Lower leg skin (tissue), 4 donors: ENCODE measurements at places on chromosomes 4 and X.
A peak's percentile ranks its signal among the peaks of the same experiment; 100 is the strongest.

GRCh38 chr4:8053688-8054449 is 104.7 kb downstream of the ABLIM2 start:
- no peak for DNase-seq

DNA sequence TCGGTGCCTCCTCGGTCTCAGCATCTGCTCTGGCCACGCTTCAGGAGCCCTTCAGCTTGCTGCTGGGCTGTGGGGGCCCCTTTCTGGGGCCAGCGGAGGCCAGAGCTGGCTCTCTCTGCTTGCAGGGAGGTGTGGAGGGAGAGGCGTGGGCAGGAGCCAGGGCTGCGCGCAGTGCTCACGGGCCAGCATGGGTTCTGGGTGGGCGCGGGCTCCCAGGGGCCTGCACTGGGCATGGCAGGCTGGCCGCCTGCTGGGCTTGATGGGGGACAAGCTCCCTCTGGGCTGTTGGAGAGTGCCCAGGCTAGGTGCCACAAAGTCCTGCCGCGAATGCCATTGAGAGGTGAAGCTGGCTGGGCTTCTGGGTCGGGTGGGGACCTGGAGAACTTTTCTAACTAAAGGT is 57.3 kb upstream of the AGA start:
- DNase-seq, result no peak

DNA sequence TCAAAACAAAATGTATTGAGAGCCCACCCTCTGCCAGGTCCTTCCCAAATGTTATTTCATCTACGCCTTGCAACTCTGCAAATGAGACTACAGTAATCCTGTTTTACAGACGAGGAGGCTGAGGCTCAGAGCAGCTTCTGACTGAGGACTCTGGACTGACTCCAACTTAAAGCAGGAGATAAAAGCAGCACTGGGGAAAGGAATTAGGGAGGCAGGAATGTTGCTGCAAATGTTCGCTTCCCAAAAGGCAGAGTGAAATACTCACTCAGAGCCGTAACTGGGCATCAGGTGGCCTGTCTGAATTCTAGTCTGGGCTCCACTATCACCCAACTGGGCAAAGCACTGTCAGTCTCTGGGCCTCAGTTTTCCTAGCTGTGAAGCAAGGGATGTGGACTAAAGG is 94.7 kb upstream of the SRD5A3 start:
- DNase-seq, result no peak

GRCh38 chrX:73834219-73834618 is 271.2 kb downstream of the CHIC1 start:
- no peak for DNase-seq

GRCh38 chr4:126446917-126447316 is 1132.2 kb downstream of the FAT4 start:
- no peak for DNase-seq

DNA sequence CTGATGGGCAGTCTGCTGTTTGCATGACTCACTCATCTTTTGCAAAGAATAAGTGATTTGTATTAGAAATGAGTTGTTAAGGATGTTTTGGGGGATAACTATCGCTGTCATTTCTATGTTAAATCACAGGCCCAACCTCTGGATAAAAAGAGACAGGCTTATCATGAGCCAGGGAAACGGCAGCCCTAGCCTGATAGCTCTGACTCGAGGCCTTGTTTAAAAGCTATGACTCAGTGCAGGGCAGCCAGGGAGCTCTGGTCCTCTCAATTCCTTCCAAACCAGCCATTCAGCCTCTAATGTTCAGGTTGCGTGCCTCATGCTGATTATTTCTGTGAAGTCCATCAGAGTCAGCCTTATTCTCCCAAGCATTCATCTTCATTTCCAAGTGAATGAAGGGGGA is 305.9 kb upstream of the HAND2 start:
- DNase-seq, result no peak

DNA sequence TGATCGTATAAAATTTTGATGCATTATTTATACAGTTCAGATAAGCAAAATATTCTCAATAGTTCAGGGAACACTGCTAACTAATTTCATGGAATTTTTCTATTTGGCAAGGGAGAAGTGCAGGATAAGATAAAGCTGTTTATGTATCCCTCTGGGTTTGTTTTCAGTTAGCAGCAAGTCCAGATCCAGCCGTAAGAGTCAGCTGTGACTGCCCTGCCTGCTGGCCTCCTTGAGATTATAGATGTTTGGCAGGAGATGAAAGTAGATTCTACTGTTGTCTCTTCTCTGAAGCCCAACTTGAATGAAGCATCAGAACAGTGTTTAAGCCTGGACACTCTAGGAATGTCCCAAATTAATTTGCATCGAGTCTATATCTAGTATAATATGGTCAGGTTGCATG is 29.5 kb downstream of the ANTXR2 start:
- no peak for DNase-seq

DNA sequence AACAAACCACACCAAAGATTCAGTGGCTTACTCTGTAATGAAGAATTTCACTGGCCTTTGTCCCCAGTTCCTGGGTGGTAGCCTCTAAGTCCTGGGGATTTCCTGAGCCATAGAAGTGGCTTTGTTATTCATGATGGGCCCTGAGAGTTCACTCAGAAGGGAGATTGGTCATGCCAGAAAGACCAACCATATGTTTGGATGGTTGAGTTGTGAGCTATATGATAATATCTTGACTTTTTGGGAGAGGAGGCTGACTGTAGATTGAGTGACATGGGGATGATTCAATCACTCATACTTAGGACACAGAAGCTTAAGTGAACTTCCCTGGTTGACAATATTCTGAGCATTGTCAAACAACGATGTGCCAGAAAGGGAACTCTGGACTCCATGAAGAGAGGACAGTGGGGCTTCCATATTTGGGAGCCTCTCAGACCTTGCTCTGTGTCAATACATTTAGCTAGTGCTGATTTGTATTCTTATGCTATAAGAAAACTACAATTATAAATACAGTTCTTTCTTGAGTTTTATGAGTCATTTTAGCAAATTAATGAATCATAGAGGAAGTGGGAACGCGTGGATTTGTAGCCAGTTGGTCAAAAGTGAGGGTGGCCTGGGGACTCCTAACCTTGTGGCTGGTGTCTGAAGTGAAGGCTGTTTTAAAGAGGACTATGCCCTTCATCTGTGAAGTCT is 392.0 kb downstream of the GBA3 start:
- DNase-seq, result no peak

DNA sequence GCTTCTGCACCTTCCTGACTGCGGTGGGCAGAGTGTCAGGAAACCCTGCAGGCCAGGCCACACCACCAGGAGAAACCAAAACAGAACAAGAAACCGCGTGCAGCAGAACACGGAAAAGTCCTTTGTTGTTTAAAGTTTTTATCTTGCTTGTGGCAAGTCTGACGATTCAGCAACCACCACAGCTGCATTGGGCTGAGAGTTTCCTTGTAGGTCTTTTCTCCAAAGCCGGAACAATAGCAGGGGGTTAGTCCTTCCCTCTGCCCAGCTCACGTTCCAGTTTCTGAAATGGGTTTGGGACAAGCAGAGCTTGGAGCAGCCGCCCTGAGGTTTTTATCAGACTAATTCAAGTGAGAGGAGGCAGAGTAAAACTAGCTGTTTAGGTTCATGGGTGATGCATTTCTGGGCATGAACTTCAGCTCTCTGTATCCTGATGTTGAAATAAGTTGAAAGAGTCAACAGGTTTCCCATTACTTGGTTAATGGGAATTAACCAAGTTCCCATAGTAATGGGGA is 216.9 kb downstream of the PTTG2 start:
- DNase-seq, result no peak

DNA sequence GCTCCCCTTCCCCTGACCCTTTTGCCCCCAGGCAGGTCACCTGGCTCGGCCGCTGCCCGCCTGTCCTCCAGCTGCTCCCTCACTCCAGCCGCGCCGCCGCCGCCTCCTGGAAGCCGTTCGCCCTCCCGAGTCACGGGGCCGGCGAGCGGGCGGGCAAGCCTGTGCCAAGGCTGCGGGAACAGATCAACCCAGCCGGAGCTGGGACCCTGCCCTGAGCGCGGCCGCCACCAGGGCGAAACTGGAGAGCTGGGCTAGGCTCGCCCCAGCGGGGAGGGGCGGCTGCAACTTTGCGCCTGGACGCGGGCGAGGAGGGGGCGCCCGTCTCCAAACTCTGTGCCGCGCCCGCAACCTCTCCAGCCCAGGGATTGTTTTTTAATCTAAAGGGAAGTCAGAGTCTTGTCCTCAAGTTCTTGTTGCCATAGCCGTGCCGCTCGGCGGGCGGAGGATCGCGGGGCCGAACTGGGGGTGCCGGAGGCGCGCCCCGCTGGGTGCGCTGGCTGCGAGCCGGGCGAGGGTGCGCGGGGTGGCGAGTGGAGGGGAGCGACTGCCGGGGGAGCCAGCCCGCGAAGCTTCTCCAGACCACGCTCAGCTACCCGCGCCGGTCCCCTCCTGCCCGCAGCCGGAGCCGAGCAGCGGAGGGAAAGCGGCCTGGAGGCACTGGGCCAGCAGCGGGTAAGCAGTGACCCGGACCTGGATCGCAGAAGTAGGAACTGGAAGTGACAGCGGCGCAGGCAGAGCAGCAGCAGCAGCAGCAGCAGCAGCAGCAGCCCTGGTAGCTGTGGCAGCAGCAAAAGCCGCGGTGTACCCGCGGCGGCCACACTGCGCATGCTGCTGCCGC is 13.4 kb downstream of the ARHGEF6 start:
- DNase-seq, result peak; percentile 31

DNA sequence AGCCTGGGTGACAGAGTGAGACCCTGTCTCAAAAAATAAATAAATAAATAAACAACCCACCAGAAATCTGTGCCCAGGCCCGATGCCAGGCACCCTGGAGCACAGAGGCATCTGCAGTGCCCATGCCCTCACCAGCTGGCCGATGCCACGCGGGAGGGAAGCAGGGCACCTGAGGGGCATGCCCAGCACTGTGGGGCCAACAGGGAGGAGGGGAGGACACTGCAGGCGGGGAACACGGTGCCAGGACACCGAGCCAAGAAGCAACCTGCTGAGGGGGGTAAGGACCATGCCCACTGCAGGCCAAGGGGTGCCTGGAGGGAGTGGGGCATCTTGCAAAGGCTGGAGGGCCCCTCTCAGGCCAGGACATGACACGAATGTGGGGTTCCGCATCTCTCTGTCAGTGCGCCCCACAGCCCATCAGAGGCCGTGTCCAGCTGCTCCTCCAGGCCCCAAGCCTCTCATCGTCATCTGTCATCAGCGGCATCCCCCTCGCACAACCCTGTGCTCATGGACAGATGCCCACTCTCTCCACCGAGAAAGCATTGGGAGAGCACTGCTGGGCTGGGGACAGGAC is 13.3 kb upstream of the DUSP9 start:
- no peak for DNase-seq

GRCh38 chr4:77593101-77593500 is 12.5 kb upstream of the CXCL13 start:
- no peak for DNase-seq

DNA sequence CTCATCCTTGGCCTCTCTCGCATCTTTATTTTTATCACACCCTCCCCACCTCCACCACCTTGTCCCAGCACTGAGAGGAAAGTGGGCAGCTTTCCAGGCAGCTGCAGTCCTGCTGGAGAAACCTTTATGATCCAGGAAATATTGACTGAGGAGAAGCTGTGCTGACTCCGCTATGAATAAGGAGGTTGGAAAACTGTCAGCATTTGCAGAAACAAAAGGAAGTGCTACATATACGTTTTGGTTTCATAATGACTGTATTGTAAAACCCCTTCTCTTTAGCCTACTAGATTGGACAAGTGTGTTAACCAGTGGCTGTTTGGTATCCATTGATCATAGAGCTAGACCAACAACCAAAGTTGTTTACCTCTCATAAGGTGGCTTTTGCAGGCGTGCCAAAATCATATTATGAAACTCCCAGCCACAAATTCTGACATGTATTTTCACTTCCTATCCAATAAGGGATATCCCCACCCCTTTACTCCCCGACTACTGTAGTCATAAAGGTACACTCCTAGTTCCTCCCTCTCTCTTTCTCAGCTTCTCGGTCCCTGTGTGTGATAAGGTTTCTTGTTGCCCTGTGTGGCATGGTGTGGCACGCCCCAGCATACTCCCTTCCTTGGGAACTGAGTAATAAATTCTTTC is 88.4 kb downstream of the GPR143 start:
- DNase-seq, result no peak
